Stimulated activated CD4-positive, alpha-beta T cell treated with anti-CD3 and anti-CD28 coated beads, Interleukin-4, amount 100 ng/mL, for 1 hour (primary cell): ENCODE measurements at places on chromosomes 5 and 9.

- no peak for DNase-seq
Observed at GRCh38 chr9:71518045-71518827, 250.1 kb downstream of the CEMIP2 start.

DNA sequence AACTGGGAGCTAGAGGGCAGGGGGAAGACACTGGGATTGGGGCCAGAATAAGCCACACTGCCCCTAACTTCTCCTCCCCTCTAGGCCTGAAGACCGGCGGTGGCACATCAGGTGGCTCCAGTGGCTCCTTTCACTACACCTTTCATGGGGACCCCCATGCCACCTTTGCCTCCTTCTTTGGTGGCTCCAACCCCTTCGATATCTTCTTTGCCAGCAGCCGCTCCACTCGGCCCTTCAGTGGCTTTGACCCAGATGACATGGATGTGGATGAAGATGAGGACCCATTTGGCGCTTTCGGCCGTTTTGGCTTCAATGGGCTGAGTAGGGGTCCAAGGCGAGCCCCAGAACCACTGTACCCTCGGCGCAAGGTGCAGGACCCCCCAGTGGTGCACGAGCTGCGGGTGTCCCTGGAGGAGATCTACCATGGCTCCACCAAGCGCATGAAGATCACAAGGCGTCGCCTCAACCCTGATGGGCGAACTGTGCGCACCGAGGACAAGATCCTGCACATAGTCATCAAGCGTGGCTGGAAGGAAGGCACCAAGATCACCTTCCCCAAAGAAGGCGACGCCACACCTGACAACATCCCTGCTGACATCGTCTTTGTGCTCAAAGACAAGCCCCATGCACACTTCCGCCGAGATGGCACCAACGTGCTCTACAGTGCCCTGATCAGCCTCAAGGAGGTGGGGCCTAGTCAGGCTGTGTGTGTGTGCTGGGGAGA, 6.8 kb downstream of the DNAJB5 start:
- no peak for DNase-seq

GRCh38 chr5:101431201-101431600, 528.1 kb upstream of the ST8SIA4 start:
- DNase-seq, result no peak

GRCh38 chr9:37678789-37679273, 28.1 kb downstream of the FRMPD1 start:
- DNase-seq, result no peak

DNA sequence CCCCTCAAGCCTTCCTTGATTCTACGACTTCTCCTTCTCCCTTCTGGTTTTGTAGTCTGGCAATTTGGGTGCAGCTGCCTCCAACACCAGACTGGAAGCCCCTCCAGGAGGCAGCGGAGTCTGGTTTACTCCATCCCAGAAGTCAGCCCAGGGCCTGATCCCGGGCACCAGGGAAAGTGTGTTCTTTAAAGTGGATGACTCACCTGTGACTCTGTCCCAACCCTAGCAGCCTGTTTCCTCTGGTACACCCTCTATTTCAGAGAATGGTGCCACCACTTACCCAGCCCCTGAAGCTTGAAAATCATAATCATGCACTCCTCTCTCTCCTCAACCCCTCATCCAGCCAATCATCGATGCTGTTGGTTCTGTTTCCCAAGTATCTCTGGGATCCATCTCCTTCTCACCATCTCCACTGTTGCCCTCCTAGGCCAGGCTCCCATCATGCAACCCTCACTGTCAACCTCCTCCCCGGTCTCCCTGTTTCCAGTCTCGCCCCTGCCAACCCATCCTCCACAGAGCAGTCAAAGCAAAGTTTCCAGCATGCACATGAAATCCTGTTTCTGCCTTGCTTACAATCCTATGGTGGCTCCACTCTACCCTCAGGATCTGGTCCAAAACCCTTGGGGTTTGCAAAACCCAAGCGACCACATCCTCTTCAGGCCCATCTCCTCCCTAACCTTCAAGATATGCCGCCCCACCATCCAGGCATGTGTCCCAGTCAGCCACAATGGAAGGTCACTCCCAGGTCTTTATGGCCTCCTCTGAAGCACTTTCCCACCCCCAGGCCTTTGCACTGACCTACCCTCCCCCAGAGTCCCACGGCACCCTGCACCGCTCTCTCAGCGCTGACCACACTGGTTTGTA, 10.5 kb downstream of the LHX6 start:
- no peak for DNase-seq

GRCh38 chr9:132802121-132802795, 75.8 kb downstream of the AK8 start:
- no peak for DNase-seq

GRCh38 chr9:105280691-105281090, 36.2 kb downstream of the SLC44A1 start:
- no peak for DNase-seq

GRCh38 chr9:36319183-36319582, 60.9 kb upstream of the GNE start:
- DNase-seq, result no peak

- DNase-seq, result no peak
Observed at GRCh38 chr9:133264235-133264764, 10.7 kb downstream of the ABO start.

DNA sequence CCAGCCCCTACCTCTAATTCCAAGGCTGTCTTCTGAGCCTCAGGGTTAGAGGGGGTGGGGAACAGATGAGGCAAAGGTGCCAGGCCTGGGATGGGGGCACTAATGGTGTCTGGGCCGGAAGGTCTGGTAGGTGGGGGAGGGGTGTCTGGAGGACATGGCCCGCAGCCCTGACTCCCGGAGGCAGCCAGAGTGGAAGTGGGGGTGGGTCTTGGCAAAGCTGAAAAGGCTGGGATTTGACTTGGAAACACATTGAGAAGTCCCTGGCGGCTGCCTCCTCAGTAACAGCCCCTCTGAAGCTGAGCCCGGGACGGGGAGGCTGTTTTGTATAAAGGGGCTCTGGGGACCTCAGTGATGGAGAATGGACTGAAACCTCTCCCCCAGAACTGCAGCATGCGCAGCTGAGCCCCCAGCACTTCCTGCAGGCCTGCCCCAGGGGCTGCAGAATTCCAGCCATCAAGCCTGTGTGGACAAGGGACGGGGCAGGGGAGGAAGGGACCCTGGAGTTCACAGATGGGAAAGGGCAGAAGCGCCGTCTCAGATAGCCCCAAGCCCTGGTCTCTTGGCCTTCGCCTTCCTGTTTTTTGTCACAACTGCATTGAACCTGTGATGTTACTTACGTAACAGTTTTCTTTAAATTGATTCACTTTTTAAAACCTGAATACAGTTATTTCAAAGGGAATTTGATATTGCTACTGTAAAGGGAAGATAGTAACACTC, 49.3 kb upstream of the SYNPO start:
- no peak for DNase-seq

GRCh38 chr5:113294311-113295110, 140.3 kb downstream of the TSSK1B start:
- DNase-seq, result peak; percentile 73

GRCh38 chr9:25742256-25742655, 64.0 kb upstream of the TUSC1 start:
- DNase-seq, result no peak

GRCh38 chr5:124162767-124163532, 583.5 kb downstream of the ZNF608 start:
- DNase-seq, result no peak

GRCh38 chr9:103949096-103949495, 145.0 kb upstream of the SMC2 start:
- no peak for DNase-seq

- DNase-seq, result no peak
Observed at GRCh38 chr9:37621273-37622121, 29.1 kb upstream of the TOMM5 start.

DNA sequence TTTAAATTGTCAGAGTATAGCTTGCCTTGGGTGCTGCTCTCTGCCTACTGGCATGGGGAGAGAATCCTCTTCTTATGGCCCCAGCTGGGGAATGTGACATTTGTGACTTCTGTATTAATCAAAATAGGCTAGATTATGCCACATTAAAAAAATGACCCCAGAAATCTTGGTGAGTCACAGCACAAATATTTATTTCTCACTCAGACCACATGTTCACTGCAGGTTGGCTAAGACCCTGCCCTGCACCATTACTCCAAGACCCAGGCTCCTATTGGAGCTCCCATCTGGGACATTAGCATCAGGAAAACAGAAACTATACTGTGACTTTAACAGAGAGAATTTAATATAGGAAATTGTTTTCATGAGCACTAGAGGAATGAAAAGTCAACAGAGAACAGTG, 16.6 kb upstream of the WHRN start:
- no peak for DNase-seq

GRCh38 chr5:151661968-151662732, 24.6 kb downstream of the SPARC start:
- no peak for DNase-seq

DNA sequence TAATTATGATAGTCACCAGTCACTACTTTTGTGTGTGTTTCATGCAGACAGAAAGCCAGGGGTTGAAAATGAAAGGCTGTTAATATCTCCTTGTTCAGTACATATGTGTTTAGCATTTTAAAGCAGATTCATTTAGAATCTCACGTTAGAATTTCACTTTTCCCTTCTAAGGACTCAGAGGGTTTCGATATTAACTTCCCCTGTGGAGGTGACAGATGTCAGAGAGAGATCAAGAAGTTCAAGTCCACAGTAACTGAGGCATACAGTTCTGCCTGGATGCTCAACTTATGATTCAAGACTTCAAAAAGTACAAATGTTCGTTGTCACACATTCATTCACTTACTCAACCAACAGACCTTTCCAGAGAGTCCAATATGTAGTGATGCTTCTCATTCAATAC, 251.1 kb downstream of the EBF1 start:
- DNase-seq, result no peak
